Effector CD4-positive, alpha-beta T cell (primary cell): ENCODE measurements at places on chromosomes 11 and 22.

DNA sequence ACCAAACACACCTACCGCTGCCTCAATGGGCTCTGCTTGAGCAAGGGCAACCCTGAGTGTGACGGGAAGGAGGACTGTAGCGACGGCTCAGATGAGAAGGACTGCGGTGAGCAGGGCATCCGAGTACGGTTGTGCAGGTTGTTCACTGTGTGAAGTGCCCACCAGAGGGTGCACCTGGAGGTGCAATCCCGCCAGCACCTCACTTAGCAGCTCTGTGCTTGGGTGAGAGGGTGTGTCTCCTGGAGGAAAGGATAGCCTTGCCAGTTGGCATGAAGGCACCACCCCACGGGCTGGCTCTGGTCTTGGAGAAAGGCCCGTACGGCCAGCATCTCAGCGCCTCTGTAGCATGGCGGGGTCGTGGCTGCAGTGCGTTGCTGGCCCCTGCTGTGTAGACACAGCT lies 39.4 kb downstream of the ST14 start:
- no peak for DNase-seq

DNA sequence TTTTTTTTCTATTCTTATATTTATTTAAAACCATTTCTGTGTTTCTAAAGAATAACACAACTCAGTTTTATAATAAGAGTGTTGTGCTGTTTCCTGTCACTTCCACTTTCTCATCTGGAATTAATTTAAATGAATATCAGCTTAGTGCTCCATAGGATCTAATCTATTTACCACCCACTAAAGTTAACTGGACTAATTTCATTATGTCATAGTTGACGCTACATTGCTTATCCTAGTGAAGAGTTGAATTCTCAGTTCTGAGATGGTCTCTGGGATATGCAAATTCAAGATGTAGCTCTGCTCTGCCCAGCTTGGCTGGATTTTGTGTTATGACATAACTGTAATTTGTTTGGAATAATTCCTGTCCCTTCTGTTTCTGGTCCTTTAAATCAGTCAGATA lies 380.1 kb downstream of the METTL15 start:
- no peak for DNase-seq

- DNase-seq = no peak
These were observed 64.2 kb downstream of the PTPRJ start for GRCh38 chr11:48044577-48044976.

DNA sequence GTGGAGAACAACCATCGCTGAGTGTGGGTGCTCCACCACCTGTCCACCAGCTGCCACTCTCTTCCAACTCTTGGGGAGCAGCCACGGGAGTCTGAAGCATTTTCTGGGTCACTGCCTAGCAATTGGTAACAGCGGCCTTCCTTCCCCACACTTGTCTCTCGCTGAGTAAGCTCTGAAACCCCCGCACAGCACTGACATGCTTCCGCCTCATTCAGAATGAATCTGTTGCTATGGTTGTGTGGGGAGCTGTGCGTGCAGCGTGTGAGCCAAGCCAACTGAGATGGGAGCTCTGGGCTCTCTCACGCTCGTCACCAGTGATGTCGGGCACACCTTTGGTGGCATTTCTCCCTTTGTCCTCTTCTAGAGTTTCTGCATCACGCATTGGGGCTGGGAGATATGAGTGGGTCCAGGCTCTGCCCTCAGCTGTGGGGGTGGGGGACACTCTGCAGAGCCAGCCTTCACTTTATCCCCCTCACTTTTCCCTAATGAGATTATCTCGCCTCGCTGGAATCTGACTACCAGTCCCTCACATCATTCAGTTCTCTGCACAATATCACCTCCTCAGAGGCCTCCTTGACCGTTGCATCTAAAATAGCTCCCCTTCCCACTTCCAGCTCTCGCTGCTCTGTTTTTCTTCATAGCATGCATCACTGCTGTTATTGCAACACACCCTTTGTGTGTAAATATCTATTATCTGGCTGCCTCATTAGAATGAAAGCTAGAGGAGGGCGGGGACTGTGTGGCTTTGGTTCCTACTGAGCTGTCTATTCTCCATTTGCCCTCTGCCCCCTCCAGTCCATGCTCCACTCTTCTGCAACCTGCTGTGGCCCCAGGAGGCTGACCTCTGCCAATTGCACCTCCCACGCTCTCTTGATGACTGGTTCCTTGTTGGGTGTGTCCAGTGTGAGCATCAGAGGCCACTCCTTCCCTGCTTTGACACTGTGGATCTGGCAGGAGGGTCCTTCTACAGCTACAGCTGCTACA lies 569.9 kb upstream of the CADM1 start:
- DNase-seq = no peak

DNA sequence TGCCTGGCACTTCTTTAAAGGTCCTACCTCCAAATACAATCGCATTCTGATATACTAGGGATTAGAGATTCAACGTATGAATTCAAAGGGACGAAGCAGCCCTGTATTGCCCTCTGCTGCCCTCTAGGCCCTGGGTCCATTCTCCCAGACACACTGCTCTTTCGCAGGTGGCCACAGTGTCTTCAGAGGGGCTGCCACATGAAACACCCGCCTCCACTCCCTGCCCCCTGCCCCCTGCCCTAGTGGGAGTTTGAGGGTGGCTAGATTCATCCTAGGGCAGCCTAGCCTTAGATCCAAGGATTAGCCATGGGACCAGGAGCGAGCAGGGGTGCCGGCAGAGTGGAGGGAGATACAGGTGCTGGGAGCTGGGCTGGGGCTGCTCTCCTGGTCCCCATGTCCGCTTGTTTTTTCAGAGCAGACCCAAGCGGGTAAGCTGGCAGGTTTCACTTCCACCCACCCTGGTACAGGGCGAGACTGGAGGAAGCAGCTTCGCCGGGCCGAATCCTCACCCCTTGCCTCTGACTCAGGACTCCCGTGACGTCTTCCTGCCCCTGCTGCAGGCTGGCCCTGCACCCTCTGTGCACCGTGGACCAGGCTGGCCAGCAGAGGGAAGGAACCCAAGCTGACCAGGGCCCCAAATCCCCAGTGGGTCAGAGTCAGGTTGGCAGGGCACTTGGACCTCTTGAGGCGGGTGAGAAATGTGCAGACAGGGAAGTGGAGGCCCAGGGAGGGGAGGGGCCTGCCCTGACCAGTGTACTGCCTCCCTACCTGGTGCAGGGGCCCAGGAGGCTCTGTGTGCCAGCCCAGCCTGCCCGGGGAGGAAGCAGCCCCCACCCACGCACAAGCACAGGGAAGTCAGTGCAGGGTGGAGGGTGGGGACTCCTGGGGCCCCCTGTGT lies 28.4 kb upstream of the HMOX1 start:
- no peak for DNase-seq

DNA sequence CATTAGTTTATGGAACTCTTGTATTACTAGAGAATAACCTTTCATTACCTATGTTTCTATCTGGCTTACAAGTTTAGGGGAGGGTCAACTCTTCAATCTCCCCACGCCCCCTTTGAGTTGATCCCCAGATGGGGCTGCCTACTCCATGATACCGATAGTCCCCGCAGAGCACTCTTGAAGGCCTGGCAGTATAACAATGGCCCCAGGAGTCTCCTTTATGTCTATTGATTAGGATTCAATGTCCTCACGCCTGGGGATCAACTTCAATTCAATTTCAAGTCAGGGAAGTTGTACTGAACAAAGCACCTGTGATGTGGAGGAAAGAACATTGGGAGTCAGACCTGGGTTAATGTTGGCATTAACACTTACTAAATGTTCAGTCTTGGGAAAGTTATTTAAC lies 520.2 kb downstream of the METTL15 start:
- no peak for DNase-seq

DNA sequence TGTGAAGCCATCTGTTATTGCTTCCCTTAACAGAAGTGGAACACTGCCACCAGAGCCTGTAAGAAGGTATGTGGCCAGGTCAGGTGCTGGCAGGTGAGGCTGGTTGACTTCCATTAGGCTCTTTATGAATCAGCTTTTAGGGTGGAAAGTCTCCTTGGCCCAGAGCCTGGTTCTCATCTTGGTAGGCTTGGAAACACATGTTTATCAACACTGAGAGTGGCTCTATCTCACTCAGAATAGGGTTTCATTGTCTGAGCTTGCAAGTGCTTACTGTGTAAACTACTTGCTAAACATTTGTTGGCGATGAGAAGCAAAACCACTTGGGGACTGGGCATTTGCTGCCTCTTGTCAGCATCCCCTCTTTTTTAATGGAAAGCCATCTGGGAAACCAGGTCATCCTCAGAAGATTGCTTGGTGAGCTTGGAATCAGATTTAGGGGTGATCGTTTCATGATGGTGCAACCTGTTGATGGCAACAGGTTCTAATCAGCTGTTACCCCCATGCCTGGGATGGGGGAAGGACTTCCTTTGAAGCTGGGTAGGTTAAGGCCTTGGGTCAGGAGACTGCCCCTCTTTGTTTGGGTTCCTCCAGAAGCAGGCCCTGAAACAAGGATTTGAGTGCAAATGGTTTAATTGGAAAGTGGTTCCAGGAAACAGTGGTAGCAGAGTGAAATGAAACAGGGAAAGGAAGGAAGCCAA lies 75.0 kb upstream of the AMPD3 start:
- DNase-seq = no peak

GRCh38 chr22:50570861-50571260 lies 7.4 kb downstream of the CPT1B start:
- DNase-seq = no peak

DNA sequence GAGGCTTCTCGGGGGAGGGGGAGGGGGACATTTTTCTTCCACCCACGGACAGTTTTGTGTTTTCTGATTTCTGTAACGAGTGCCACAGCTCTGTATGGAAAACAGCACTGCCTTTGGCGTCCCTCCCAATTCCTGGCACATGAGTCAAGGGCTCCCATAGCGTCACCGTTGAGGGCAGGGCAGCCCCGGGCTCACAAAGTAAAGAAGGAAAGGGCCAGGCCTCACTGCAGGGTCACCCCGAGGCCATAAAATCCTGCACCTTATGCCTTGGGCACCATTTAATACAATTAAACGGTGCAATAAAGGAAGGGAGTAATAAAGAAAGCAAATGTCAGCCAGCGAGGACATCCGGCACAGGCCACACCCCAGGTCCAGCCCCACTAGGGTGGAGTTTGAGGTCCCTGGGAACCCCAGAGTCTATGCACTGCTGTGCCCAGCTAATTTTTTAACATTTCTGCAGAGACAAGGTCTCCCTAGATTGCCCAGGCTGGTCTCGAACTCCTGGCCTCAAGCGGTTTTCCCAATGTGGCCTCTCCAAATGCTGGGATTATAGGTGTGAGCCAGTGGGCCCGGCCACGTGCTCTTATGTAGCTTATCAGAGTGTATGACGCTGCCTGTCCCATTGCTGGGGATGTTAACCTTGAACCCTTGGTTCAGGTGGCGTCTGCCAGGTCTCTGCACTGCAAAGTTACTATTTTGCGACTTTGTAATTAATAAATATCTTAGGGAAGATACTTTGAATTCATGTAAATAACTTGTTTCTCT lies 13.6 kb upstream of the MUC2 start:
- no peak for DNase-seq

GRCh38 chr22:36913427-36914389 lies at the start of gene CSF2RB:
Gene CSF2RB (plus strand): TSS chr22:36913628. CDS start chr22:36922208, 8,580 bp downstream.
- no peak for DNase-seq

- DNase-seq = peak; percentile 66
These were observed 519 bp upstream of the ART5 start for GRCh38 chr11:3642071-3642951.

DNA sequence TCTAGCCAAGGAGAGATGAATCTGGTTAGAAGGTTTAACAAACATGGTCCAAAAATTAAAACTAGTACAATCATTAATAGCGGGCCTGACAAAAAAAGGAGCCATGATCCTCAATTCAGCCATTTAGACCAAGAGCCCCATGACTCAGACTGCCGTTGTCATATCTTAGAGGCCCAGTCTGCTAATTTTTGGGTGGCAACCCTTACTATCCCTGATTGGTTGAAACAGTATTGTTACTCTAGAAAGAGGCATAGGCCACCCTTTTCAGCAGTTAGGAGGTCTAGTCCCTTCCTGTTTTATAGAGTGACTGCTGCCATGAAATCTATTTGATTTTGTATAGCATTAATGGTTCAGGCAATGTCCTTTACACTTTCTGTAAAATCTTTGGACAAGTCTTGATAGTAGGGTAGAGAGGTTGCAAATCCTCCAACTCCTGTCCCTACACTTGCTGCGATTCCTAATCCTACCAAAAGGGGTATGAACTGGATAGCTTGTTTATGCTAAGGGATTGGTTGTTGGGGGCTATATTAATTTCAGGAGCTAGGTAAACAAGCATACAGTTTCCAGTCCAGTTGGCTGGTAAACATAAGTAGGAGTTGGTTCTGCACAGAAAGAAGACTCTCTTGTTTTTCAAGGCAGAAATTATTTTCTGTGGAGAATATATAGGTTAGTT lies 1056.3 kb upstream of the CNTN5 start:
- no peak for DNase-seq
